ENCODE measurements at places on chromosomes 4 and X. TPM values are rescaled to one million over a fixed set of nuclear protein-coding genes. Genes with fewer than 3 reads are reported as not detected.

GRCh38 chr4:7387925-7388324 lies 46.8 kb downstream of the PSAPL1 start:
- H3K36me3 ChIP-seq, result no peaks in the 10 kb centered on the region
- H3K27ac ChIP-seq, result no peak overlapping the region
- no peaks in the 10 kb centered on the region for H3K27me3 ChIP-seq
- no peaks in the 10 kb centered on the region for H3K4me1 ChIP-seq
- DNase-seq, result no peak

DNA sequence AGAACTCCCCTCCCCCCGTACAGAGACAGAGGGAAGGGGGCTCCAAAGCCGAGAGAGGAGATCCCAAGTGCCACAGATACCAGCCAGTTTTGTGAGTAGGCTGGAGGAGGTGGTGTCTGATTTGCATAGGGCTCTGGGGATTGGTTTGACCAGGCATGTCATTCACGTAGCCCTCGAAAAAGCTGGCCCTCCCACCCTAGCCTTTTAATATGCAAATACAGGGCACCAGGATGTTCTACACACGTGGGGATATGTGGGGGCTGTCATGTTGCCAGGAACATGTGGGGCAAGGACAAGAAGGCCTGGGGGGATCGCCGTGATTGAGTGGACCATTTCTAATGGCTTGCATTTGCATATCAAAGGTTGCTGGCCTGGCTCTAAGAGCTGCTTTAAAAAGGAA lies 272.9 kb downstream of the PPP1R2C start:
- H3K27ac ChIP-seq, result no peak overlapping the region
- no peaks in the 10 kb centered on the region for H3K4me1 ChIP-seq
- H3K27me3 ChIP-seq, result no peaks in the 10 kb centered on the region
- no peak overlapping the region for H3K4me3 ChIP-seq
- no peak for DNase-seq
- H3K36me3 ChIP-seq, result peaks cover 1% of the 10 kb centered on the region

DNA sequence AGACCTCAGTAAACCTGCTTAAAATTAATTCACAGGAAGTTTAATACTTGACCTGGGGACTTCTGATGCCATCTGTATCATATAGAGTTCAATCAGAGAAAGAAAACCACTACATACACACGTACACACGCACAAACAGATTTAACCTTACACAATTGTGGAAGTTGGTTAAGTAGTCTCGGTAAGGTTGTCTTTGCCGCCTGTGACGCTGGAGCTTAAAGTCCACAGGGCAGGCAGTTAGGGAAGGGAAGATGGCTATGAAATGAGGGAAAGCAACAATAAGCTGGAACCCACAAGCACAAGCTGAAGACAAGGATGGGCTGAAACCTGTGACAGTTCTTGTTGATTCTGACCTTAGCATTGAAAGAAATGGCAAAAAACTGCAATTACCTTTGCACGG lies 41.7 kb upstream of the TSPAN7 start:
- no peak overlapping the region for H3K27ac ChIP-seq
- H3K27me3 ChIP-seq, result no peaks in the 10 kb centered on the region
- no peaks in the 10 kb centered on the region for H3K4me1 ChIP-seq
- no peak overlapping the region for H3K4me3 ChIP-seq
- DNase-seq, result no peak
- no peaks in the 10 kb centered on the region for H3K36me3 ChIP-seq

DNA sequence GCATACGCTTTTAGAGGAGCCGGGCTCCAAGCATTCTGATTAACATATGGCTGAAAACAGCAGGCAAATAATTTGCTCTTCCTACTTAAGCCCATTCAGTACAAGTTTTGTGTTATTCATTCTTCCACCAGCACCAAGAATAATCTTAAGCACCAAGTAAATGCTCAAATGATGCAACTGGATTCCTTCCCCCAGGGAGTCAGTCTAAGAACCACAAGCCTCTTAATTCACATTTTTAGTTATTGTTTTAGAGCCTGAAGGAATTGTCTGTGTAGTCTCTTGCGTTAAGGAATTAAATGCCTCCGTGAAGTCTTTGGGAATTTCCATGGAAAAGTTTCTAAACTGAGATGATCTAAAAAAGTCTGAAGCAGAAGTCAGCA lies 61.5 kb upstream of the MAGEB2 start:
- H3K36me3 ChIP-seq, result no peaks in the 10 kb centered on the region
- H3K27me3 ChIP-seq, result no peaks in the 10 kb centered on the region
- H3K27ac ChIP-seq, result no peak overlapping the region
- no peak for DNase-seq
- H3K4me3 ChIP-seq, result no peak overlapping the region

GRCh38 chrX:130173190-130173895 lies 1.6 kb downstream of the RAB33A start:
- DNase-seq, result peak; percentile 76
- H3K27me3 ChIP-seq, result no peaks in the 10 kb centered on the region
- H3K4me1 ChIP-seq, result peaks cover 41% of the 10 kb centered on the region
- H3K27ac ChIP-seq, result peak overlapping the region; percentile 95
- peaks cover 12% of the 10 kb centered on the region for H3K36me3 ChIP-seq

DNA sequence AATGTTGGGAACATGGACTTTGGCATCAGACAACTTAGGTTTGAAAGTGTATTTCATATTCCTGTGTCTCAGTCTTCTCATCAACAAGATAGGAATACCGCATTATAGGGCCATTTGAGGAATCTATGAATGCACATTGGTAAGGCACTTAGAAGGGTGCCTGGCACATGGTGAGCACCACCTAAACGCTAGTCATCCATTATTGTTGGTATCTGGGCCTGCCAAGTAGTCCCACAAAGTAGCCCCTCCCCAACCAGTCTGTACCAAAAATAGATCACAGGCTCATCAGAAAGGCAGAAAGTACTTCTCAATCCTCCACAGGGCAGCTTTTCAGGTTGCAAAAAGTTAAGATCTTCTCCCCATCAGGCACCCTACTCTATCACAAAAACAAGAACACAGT lies 162.3 kb upstream of the KLF3 start:
- H3K4me3 ChIP-seq, result no peak overlapping the region
- peaks cover 23% of the 10 kb centered on the region for H3K4me1 ChIP-seq
- H3K27me3 ChIP-seq, result no peaks in the 10 kb centered on the region
- H3K36me3 ChIP-seq, result no peaks in the 10 kb centered on the region
- no peak overlapping the region for H3K27ac ChIP-seq

- DNase-seq, result no peak
- H3K4me1 ChIP-seq, result no peaks in the 10 kb centered on the region
- H3K4me3 ChIP-seq, result no peak overlapping the region
- no peaks in the 10 kb centered on the region for H3K36me3 ChIP-seq
These were observed 95.6 kb downstream of the PHOX2B start for GRCh38 chr4:41652971-41653370.

GRCh38 chr4:57658188-57658587 lies 548.0 kb upstream of the IGFBP7 start:
- H3K4me3 ChIP-seq, result no peak overlapping the region
- DNase-seq, result no peak
- no peaks in the 10 kb centered on the region for H3K27me3 ChIP-seq
- no peaks in the 10 kb centered on the region for H3K36me3 ChIP-seq

DNA sequence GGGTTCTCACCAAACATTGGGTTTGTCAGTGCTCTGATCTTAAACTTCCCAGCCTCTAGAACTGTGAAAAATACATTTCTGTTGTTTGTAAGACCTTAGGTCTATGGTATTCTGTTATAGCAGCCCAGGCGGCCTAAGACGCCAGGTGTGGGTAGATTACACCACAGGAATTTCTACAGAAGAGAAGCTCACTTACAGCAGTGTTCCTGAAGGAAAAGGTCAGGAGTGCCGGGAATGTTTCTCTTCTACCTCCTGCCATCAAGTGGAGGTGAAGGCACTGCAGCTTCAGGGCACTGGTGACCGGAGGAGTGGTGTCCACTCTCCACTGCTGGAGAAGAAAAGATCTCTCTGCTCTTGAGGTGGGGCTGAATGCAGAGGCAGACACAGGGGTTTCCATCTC lies 45.7 kb downstream of the FHDC1 start:
- H3K4me3 ChIP-seq, result no peak overlapping the region
- H3K4me1 ChIP-seq, result no peaks in the 10 kb centered on the region
- H3K27me3 ChIP-seq, result peaks cover 2% of the 10 kb centered on the region
- no peaks in the 10 kb centered on the region for H3K36me3 ChIP-seq
- no peak for DNase-seq

GRCh38 chr4:142091691-142092182 lies 455.4 kb downstream of the IL15 start:
- no peaks in the 10 kb centered on the region for H3K27me3 ChIP-seq
- H3K27ac ChIP-seq, result no peak overlapping the region
- DNase-seq, result no peak
- no peak overlapping the region for H3K4me3 ChIP-seq

DNA sequence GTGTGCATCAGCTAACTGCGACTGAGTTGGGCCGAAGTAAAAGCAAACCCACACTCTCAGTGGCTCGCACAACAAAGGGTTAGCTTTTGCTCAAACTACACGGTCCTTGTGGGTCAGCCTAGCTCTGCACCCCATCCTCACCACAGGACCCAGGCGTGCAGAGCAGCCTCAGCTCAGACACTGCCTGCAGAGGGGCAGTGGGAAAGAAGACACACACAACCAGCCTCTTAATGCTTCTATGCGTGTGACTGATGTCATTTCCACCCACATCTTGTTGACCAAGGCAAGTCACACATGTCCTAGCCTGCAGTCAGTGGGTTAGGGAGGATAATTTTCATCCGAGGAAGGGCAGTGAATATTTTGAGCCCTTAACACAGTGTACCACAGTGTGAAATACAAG lies 40.5 kb downstream of the HMGB2 start:
- H3K36me3 ChIP-seq, result no peaks in the 10 kb centered on the region
- no peaks in the 10 kb centered on the region for H3K27me3 ChIP-seq
- DNase-seq, result no peak
- no peak overlapping the region for H3K27ac ChIP-seq

The CHRDL1 gene
- not detected for total RNA-seq

The SORBS2 gene
- not detected for total RNA-seq

The PRRG3 gene
- total RNA-seq, result not detected

The LAMTOR3 gene
- total RNA-seq, result 21.8 TPM

The RNF212 gene
- 1.4 TPM for total RNA-seq

The NHS gene
- total RNA-seq, result 5.0 TPM
